Esophagus squamous epithelium (tissue), 5 donors: ENCODE measurements at places on chromosomes 1 and 21. TPM values are rescaled to one million over a fixed set of nuclear protein-coding genes. Genes with fewer than 3 reads are reported as not detected.

The KCNQ4 gene
- total RNA-seq = 0.50 TPM

DNA sequence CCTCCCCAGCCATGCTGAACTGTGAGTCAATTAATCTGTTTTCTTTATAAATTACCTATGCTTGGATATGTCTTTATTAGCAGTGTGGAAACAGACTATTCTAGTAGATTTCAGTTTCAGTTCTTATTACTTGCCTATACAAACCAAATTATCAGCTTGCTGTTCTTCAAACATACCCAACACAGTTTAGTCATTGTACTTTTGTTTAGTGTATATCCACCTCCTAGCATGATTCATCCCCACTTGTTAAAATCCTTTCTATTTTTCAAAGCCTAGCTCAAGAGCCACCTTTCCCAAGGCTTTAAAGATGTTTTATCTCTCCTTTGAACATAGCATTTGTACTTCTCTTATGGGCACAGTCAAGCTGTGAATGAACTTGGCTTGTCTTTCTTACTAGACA lies 195.6 kb upstream of the ZRANB2 start:
- DNase-seq = no peak

GRCh38 chr1:94481473-94481933 lies 60.1 kb downstream of the F3 start:
- peak; percentile 0 for DNase-seq

The LRRC38 gene
- not detected for total RNA-seq

The KRTAP21-3 gene
- total RNA-seq = not detected

- DNase-seq = no peak
These were observed at the start of gene AGT for GRCh38 chr1:230713915-230714764. Gene AGT (minus strand): TSS chr1:230714122. CDS start chr1:230710823, 3,299 bp downstream.

GRCh38 chr1:86441581-86441980 lies 17.6 kb downstream of the CLCA2 start:
- DNase-seq = no peak

- DNase-seq = no peak
These were observed 170.4 kb upstream of the NR5A2 start for GRCh38 chr1:199857108-199857507.

The SHISA4 gene
- total RNA-seq = 12.3 TPM

GRCh38 chr1:225508538-225509375 lies 80.9 kb upstream of the LBR start:
- no peak for DNase-seq

DNA sequence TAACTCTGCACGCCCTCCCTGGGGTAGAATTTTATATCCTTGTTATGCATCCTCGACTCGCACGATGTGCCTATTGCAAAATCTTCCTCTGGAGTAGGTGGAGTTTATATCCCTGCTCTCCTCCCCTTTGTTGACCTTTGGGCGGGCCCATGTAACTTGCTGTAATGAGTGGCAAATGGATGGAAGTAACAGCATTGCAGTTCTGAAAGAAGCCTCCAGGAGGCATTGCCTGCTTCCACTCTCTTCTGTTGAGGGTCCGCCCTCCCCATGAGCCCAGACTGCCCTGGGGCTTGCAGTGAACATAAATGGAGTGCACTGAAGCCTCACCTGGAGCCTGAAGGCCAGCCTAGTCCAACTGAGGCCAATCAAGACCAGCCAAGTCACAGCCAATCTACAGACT lies 62.2 kb upstream of the GRIK3 start:
- no peak for DNase-seq

DNA sequence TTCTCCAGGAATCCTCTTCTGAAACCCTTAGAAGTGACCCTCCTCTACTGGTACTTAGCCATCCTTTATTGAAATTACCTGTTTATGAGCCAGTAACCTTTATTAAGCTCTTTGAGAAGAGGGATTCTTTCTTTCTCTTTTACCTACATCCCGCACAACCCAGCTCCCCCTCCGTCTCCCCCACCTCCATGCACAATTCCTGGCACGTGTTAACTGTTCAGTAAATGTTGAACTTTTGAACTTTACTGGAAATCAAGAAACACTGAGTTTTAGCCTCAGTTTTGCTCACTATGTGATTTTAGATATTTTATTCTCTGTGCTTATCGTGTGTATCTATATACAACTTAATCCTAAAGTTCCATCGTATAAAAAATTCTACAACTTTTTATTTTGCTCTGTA lies 1.8 kb downstream of the TMED5 start:
- DNase-seq = no peak

- DNase-seq = no peak
These were observed at the start of gene CD53 for GRCh38 chr1:110872745-110873720. Gene CD53 (plus strand): TSS chr1:110873148. CDS start chr1:110891409, 18,261 bp downstream.
